ENCODE measurements at places on chromosomes 12 and 14.
A peak's percentile ranks its signal among the peaks of the same experiment; 100 is the strongest.

DNA sequence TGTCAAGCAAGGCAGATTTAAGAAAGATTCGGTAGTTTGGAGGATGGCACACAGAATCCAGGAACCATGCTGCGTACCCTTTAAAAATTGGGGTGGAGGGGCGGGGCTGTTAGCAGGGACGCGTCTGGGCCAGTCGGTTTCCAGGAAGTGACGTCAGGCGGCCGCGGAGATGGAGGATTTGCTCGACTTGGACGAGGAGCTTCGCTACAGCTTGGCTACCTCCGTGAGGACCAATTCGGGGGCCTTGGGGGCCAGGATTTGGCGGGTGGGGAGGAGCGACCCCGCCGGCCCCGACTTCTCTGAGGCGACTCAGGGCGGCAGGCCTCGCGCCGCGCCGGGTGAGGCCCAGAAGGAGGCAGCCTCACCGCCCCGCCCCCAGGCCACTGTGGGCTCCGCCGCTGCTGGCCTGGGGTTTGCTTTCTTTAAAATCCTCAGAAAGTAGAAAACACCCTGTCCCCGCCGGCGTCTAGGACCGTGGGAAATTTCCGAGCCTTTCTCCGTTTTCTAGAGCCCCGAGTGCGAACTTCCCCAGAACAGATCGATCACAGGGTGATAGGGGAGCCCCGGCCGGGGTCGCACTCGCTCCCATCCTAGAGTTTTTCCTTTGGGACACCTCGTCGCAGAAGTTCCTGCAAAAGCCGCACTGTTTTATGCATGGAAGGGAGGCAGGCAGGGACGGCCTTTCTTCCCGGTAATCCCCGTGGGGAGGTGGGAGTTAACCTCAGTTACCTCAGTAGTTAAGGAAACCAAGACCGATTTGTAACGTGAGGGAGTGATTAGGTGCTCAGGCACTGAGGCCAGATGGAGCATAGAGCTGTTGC is at the start of gene IFT43:
Gene IFT43, plus strand, starts transcription at position 146 of the 821 bp plus-strand sequence. Its CDS starts 24 bp downstream, at position 170.
- DNase-seq = peak; percentile 89

DNA sequence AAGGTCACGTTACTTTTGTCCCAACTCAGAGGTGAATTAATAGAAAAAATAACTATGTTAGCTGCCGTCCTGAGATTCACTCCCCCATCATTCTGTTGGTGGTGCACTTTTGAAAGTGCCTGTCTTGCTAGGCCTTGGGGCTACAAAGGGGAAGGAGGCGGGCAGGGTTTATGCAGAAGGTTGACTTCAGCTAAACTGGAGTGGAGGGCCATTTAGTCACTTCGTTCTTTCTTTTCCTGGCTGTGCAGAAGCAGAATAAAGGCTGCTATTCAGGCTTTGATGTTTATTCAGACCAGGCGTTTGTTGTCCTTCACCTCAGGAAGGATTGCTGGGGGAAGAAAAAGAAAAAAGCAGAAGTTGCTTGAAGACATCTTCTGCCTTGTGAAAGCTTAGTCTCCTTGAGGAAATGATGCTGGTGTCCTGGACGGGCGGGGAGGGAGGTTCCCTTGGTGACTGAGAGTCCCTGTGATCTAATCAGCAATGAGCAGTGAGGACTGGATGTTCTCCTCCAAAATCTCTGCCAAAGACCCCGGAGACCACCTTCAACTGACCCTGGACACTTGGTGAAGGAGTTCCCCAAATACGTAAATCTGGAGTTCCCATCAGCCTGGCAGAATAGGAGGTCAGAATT is 4.0 kb downstream of the GLT1D1 start:
- DNase-seq = no peak

DNA sequence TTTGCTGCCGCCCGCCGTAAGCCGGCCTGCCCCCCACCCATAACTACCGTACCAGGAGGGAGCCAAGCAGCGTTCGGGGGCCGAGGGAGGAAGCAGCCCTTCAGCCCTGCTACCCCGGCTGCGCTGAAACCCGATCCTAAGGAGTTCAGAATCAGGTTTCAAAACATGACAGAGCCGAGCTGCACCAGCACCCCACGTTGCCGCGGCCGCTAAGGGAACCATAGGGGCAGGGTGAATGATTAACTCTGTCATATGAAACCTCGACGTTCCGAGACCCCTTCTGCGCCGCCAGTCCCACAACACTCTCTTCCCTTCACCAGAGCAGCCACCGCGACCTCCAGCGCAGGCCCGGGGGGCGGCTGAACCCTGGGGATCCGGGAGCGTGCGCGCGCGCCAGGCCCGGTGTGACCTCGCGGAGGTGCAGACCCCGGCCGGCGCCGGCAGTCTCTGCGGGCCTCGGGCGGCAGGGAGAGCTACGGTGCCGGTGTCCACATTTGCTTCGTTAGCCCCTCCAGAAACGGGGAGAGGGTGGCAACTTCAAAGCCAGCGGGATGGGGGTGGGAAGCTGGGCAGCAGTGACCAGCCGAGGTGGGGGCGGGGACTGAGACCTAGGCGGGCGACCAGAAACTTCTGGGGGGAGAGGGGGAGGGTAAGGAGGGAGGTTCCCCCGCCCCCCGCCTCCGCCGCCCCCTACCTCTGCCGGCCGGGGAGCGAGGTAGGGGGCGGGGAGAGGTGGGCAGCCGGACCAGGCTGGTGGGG is 1.6 kb downstream of the SIX4 start:
- DNase-seq = peak; percentile 11

DNA sequence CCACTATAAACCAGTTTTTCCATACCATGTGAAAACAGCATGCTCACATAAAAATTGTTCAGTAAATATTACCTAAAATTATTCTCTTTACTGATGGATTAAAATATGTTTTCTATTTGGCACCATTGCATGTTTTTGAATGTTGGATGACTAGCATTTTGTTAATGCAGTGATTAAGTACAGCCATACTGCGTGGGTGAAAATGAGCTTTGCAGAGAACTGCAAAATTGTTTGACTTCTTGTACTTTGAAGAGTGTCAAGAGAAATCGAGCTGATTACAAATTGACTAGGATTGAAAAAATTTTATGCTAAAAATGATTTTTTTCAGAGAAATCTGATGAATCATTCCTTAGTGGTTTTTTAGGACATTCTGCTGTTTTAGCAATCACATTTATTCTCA is 452.9 kb downstream of the RPL10L start:
- no peak for DNase-seq

DNA sequence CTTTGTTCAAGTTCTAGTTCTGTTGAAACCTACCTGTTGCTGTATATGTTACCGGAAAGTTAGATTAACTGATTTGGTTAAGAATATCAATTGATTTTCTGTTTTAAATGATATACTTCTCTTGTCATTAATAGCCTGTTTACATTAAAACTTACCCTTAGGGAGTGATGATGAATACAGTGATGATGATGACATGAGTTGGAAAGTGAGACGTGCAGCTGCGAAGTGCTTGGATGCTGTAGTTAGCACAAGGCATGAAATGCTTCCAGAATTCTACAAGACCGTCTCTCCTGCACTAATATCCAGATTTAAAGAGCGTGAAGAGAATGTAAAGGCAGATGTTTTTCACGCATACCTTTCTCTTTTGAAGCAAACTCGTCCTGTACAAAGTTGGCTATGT is 33.0 kb downstream of the CAND1 start:
- no peak for DNase-seq

GRCh38 chr14:98803196-98803595 is 468.8 kb downstream of the BCL11B start:
- DNase-seq = no peak

DNA sequence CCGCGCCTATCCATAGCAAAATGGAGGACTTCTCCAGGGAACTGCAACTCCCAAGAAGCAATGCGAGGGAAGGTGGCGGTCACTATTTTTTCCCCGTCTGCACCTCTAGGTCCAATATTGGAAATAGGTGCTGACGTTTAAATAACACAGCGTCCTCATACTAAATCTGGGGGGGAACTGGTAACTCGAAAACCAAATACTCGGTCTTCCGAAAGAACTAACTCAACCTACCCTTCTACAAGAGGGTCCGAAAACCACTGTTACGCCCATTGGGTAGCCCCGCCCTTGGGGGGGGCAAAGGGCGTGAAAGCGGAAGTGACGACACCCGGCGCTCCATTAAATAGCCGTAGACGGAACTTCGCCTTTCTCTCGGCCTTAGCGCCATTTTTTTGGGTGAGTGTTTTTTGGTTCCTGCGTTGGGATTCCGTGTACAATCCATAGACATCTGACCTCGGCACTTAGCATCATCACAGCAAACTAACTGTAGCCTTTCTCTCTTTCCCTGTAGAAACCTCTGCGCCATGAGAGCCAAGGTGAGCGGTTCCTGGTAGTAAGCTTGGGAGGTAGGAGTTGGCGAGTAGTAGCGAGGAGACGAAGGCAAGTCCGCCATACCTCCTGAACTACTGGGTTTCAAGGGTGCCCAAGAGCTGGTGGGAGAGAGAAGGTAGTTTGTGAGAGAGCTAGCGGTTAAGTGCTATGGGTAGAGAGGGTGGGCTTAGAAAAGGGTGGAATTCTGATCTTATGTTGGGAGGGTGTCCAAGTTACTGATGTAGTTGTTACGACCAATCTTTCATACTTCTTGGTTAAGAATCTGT is at the start of gene RPL41:
Gene RPL41, plus strand, starts transcription at position 367 of the 815 bp plus-strand sequence.
- DNase-seq = peak; percentile 86

Data from C1 segment of cervical spinal cord (tissue), 14 donors.